ENCODE measurements at places on chromosomes 5 and 9.

DNA sequence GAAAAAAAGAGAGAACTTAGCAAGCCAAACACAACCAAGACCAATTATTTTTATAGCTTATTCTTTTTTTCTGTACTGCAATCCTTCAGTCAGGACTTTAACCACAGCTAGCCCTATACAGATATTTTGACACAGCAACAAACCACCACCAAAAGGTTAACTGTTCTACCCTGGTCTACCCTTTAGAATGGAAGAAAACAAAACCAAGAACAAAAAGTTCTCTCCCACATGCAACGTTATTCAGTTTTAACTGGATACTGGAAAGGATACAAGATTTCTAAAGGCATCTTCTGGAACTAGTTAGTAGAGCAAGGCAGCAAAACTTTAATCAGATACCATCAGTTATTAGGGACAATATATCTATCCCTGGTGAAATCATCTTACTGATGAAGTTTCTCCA is 32.6 kb downstream of the ECPAS start:
- no peak for DNase-seq

DNA sequence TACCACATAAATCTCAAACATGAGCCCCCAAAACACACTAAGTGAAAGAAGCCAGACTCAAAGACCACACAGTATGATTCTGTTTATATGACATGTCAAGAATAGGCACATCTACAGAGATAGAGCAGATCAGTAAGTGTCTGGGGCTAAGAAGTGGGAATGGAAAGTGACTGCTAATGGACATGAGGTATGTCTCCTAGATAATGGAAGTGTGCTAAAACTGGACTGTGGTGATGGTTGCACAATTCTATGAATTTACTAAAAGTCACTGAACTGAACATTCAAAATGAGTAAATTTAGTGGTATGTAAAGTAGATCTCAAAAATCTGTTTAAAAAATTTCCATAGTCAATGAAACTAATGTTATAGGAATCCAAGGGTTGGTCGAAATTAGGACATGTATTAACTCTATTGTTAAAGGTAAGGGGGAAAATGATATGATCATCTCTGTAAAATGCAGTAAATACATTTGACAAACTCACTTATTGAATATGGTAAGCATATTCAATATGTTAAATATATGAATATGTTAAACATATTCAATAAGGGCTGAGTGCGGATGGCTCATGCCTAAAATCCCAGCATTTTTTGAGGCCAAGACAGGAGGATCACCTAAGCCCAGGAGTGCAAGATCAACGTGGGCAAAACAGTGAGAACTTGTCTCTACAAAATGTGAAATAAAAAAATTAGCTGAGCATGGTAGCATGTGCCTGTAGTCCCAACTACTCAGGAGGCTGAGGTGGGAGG is 51.7 kb downstream of the NUP155 start:
- no peak for DNase-seq

GRCh38 chr5:76251656-76252055 is 151.4 kb upstream of the IQGAP2 start:
- DNase-seq: no peak

DNA sequence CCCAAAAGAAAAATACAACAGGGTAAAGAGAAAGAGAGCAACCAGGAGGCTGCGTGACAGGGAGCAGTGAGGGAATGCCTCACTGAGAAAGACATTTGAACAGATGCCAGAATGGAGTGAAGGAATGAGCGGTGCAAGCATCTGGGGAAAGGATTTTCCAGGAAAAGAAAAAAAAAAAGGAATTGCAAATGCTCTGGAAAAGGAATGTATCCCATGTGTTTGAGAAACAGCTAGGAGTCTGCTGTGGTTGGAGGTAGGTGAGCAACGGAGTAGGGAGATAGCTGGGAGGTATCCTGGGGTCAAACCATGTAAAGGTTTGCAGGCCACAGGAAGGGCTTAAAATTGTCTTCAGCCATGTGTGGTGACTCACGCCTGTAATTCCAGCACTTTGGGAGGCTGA is 23.6 kb upstream of the CEMIP2 start:
- no peak for DNase-seq

GRCh38 chr9:36045610-36046009 is 8.9 kb downstream of the RECK start:
- no peak for DNase-seq

- no peak for DNase-seq
These were observed 16.2 kb upstream of the NDUFB6 start for GRCh38 chr9:32589083-32589723.

DNA sequence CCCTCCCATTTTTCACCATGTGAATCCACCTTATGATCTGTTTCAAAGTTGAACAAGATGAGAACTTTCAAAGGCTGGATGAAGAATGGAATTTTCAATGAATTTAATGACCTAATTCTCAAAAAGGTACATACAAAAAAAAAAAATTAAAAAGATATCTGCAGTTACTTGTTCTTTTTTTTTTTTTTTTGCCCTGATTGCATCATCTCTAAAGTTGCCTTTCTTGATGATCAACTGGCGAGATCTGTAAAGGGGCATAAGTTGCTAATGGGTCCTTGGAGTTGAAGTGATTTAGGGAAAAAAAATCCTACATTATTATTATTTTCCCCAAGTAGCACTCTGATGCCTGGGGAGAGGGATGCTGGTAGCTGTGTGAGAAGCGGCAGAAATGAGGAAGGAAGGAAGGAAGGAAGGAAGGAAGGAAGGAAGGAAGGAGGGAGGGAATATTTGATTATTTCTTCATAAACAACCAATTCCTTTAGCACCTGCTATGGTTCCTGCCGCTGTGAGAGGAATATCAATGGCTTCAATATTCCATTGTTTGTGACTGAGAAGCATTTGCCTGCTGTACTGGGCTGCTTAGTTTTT is 48.8 kb upstream of the CD180 start:
- no peak for DNase-seq

GRCh38 chr9:82894961-82895821 is 167.8 kb downstream of the RASEF start:
- DNase-seq: no peak

- DNase-seq: no peak
These were observed 839 bp downstream of the GABRG2 start for GRCh38 chr5:162068412-162068811.

GRCh38 chr5:22693121-22693520 is 160.0 kb downstream of the CDH12 start:
- DNase-seq: no peak

DNA sequence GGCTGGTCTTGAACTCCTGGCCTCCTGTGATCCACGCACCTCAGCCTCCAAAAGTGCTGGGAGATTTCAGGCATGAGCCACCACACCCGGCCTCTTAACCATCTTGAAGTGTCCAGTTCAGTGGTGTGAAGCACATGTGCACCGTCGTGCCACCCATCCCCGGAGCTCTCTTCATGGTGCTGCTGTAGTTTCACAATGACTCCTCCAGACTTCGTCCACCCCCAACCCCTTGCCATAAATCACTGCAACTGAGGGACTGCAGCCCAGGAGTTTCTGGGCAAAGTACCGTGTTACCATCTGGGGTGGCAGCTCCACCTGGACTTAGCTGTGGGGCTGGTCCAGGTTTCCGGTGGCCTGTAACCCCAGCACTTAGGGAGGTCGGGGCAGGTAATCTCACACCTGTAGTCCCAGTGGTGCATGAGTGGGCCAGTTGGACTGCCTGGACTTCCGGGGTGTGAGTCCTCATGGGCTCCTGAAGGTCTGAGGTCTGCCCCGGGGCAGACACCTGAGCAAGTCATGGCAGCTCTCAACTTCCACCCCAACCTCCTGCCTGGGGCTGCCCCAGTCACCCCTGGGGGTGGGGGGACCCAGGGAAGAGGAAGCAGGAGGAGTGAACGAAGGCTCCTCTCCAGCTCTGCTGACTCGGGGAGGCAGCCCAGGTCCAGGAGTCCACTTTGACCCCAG is 6.6 kb upstream of the N4BP3 start:
- no peak for DNase-seq

- no peak for DNase-seq
These were observed 17.4 kb upstream of the TMEM174 start for GRCh38 chr5:73155271-73156222.

DNA sequence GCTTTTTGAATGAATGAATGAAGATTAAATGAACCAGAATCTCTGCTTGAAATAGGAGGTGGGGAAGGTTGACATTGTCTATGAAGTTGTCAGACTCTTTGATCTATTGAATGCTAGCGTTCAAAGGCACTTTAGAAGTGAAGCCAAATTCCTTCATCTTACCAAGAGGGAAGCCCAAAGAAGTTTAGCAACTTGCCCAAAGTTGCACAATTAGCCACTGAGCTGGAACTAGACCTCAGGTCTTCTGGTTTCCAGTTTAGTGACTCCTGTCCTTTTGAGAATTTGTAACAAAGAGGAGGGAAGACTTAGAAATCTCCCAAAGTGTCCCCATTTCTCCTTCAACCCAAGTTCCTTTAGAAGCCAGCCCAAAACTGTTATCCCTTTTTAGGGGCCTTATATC is 20.7 kb upstream of the SLC1A3 start:
- DNase-seq: no peak

DNA sequence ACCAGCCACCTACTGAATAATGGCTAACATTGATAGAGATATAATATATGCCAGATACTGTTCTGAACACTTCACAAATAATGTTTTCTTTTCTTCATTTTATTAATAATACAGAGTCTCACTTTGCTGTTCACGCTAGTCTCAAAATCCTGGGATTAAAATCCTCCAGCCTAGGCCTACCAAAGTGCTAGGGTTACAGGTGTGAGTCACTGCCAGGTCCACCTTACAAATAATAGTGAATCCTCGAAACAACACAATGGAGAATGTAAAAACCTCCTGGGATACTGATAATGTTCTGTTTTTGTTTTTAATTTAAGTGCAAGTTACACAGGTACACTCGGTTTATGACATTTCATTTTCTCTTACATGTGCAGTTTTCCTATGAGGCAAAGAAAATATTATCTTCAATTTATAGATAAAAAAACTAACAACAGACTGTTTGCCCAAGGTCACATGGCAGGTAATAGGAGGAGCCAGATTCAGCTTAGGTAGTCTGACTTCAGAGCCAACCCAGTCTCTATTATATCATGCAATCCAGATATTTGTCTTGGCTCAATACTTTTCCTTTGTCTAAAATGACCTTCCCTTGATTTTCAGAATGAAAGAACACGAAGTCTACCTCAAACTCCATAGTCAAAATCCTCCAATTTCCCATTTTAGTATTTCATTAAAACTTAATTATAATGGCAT is 7.8 kb downstream of the ZFR start:
- DNase-seq: no peak

GRCh38 chr5:10984021-10984715 is 223.1 kb upstream of the DAP start:
- DNase-seq: no peak

GRCh38 chr5:139188558-139189270 is 9.5 kb downstream of the SIL1 start:
- no peak for DNase-seq

GRCh38 chr9:4678679-4679267 is 596 bp upstream of the CDC37L1 start:
- DNase-seq: peak; percentile 30

- DNase-seq: no peak
These were observed 148.4 kb upstream of the MAP3K1 start for GRCh38 chr5:56666901-56667300.

GRCh38 chr5:79636981-79637733 is 24.9 kb downstream of the TENT2 start:
- no peak for DNase-seq

GRCh38 chr5:35158204-35158603 is 72.1 kb downstream of the PRLR start:
- no peak for DNase-seq

All from CD4-positive, alpha-beta T cell treated with Interleukin-15 for 4 hours (primary cell).